Hypothalamus (tissue), 51 donors: ENCODE measurements at places on chromosomes 13 and 19.
A peak's percentile ranks its signal among the peaks of the same experiment; 100 is the strongest.

- no peak for DNase-seq
Observed at GRCh38 chr19:1884291-1884718, 991 bp downstream of the ABHD17A start.

DNA sequence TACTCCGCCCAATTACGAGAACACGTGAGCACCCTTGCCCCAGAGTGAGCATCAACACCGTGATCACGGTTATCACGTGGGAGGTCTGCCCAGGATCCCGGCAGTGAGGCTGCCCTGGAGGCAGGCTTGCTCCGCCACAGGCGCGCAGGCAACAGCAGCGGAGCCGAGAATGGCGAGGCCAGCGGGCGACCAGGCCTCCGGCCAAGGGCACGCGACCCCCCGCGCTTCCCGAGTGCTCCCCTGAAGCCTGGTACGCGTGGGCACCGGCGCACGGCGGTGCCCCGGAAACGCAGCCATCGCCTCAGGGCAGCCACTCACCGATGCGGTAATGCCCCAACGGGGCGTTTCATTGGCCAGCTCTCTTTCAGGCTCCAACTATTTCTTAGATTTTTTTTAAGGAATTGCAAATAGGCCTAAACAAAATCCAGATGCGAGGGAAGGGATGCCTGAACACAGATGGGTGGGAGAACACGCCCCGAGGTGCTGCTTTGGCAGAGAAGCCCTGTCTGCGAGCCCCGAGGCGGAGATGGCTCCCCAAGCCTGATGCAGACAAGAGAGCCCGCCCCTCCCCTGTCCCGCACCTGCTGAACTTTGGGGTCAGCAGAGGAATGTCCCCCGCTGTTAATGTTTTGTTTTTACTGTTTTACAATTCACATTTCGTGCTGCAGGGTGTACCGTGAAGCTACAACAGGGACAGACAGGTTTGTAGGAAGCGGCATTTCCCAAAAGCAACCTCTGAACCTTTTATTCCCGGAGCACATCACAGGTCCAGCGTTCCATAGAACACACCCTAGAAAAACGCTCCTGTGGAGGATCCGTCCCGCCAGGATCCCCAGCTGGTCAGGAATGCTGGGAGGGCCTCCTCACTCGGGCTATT is 132.7 kb downstream of the ZDHHC20 start:
- DNase-seq = peak; percentile 49

DNA sequence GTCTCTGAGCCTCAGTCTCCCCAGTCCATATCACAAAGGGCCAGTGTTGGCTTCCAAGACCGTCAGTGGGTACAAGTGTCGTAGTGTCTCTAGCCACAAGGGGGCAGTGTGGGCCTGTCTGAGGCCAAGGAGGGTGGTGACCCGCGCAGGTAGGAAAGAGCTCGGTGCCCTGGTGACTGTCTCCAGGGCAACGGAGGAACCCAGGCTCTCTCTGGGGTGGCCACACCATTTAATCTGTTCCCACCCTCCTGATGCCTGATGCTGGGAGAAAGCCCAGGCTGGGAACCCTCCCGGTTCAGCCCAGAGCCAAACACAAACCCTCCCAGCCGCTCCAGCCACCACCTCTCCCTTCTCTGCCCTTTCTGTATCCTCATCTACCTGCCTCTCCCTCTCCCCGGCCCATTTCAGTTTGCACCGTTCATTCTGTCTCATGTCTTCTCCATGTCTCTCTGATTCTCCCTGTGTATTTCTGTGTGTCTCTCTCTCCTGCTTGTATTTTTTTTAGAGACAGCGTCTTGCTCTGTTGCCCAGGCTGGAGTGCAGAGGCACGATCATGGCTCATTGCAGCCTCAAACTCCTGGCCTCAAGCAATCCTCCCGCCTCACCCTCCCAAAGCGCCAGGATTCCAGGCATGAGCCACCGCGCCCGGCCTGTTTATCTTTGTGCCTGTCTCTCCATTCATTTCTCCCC is 17.5 kb upstream of the MEIS3 start:
- peak; percentile 33 for DNase-seq

- no peak for DNase-seq
Observed at GRCh38 chr19:29655648-29656335, 9.5 kb upstream of the PLEKHF1 start.

GRCh38 chr13:49615836-49616675 is 12.3 kb upstream of the ARL11 start:
- no peak for DNase-seq

DNA sequence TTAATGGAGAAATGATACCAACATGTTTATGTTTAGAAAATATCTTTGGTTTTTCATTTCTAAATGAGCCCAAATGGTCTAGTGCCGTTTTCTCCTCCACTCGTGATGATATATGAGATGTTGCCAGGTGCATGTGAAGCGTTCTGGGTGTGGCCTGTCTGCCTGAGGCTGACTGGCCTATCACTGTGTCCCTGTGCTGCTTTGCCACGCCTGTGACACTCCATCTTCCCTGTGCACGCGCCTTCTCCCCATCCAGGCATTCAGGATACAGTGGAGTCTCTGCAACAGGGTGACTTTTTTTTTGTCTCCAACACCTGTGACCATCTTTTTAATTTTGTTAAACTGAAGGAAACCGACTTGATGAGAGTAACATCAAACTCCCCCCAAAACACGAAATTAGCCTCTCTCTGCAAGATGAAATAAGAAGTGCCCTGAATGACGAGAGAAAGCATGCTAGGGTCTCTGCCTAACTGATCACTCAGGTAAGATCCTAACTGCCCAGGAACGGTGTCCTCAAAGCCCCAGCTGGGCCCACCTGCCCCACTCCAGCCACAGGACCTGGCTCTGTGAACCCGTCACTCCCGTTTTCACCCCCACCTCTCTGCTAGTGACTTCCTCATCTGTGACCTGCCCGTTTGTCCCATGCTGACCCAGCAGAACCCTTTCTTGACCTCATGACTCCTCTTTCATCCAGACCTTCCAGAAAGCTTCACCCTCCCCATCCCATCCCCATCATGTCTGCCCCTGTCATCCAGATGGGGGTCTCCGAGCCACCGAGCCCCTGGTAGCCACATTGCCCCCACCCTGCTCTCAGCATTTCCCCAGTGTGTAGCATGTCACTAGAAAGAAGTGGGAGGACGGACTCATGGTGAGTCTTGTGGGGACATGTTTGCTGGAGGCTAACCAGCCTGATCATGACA is 33.2 kb upstream of the TFDP1 start:
- no peak for DNase-seq

- no peak for DNase-seq
Observed at GRCh38 chr13:64052521-64052920, 2636.9 kb upstream of the PCDH20 start.

DNA sequence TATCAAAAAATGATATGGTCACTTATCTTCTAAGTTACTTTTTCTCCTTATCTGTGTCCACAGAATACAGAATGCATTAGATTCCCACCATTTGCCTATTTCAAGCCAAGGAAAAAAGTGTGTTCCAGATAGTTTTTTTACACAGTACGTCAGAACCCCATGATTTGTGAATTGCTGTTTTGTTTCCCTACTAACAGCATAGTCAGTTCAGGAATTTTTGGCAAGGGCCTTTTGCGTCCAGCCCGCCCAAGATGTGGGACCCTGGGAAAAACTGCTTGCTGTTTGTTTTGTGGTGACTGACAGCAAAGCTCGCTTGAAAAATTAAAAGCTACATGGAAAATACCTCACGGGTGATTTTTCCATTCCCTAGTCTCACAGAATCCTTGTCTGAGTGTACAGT is 20.4 kb upstream of the FAM216B start:
- no peak for DNase-seq

- DNase-seq = no peak
Observed at GRCh38 chr19:13262450-13262849, 112.2 kb downstream of the IER2 start.

DNA sequence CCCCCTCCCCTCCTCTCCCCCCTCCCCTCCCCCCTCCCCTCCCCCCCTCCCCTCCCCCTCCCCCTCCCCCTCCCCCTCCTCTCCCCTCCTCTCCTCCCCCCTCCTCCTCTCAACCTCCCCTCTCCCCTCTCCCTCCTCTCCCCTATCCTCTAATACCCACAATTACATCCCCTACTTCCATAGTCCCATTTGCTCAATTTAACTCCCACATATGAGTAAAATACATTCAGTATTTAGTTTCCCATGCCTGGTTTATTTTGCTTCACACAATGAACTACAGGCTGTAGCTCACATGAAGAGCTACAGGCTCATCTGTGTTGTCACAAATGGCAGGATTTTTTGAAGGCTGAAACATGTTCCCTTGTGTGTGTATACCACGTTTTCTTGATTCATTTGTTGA is 6.9 kb downstream of the NLRP5 start:
- DNase-seq = no peak

GRCh38 chr13:104773775-104774174 is 1707.6 kb upstream of the SLC10A2 start:
- DNase-seq = no peak

DNA sequence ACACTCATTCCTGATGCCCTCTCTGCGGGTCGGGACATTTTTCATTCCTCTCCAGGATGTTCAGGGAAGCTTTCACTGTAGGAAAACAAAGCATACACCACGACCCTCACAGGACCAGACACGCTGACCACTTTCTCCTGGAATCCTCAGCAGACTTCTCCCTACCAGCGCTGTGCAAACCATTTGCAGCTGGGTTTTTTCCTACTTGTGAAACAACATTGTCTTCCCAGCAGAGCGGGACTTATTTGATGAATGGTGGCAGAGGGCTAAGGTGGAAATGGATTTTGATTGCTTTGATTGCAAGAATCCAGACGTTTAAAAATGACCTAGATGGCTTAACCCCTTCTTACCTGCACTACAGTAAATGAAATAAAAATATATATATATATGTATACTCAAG is 265.9 kb downstream of the TBC1D4 start:
- DNase-seq = no peak

DNA sequence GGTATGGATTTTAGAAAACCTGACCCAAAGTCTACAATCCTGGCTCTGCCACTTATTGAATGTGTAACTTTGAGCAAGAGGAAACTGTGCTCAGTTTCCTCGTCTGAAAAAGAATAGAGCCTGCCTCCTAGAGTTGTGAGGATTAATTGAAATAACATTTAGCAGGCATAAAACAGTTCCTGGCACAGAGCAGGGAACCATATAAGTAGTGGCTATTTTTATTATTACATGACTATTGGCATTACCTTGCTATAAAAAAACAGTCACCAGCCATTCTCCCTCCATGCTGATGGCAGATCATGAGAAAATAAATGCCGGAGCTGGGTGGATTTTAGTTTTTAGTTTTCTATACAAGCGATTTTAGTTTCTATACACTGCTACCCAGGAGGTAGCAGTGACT is 5.8 kb downstream of the DOCK9 start:
- DNase-seq = no peak

- DNase-seq = no peak
Observed at GRCh38 chr13:79870123-79870522, 389.2 kb downstream of the NDFIP2 start.
